Astrocyte (in vitro differentiated cells and primary cell): ENCODE measurements at places on chromosomes 4 and X. TPM values are rescaled to one million over a fixed set of nuclear protein-coding genes. Genes with fewer than 3 reads are reported as not detected.

RBM47 gene
- 2.3 and 2.9 TPM in 2 replicates for total RNA-seq

SATL1 gene
- 0.09 and 0.19 TPM in 2 replicates for total RNA-seq

TMPRSS11D gene
- not detected in 2 replicates for total RNA-seq

- no peak for DNase-seq
- no peak overlapping the region for H3K27ac ChIP-seq
- no peak overlapping the region for H3K4me3 ChIP-seq
- no peaks in the 10 kb centered on the region for H3K36me3 ChIP-seq
Observed at GRCh38 chr4:70544279-70544868, 26.0 kb downstream of the AMTN start.

GRCh38 chr4:47668810-47669408 lies 169.0 kb downstream of the CORIN start:
- peaks cover 3% of the 10 kb centered on the region for H3K27me3 ChIP-seq
- H3K4me3 ChIP-seq, result no peak overlapping the region
- H3K27ac ChIP-seq, result no peak overlapping the region
- no peaks in the 10 kb centered on the region for H3K36me3 ChIP-seq
- H3K4me1 ChIP-seq, result no peaks in the 10 kb centered on the region

- no peak overlapping the region for H3K27ac ChIP-seq
- H3K4me3 ChIP-seq, result no peak overlapping the region
- DNase-seq, result no peak
- peaks cover 4% of the 10 kb centered on the region for H3K4me1 ChIP-seq
- peaks cover 41% of the 10 kb centered on the region for H3K36me3 ChIP-seq
- no peaks in the 10 kb centered on the region for H3K27me3 ChIP-seq
Observed at GRCh38 chr4:186630128-186630527, 74.8 kb upstream of the MTNR1A start.

DNA sequence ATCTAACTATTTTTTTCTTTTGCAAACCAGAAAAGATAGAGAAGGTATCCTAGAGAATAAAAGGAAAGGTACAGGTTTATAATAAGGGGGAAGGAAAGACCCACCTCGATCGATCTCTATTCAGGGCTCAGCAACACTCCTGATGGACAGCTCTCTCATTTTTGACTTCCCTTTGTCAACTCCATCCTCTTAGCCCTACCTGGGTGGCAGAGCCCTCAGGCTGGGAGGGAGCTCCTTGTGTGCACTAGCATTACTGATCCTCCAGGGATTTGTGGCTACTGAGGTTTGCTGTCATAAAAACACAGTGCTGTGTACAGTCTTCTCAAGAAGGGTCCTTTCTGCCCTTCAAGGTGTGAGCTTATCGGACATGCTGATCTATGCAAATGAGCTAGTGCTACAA lies 111.0 kb downstream of the MID1 start:
- no peak overlapping the region for H3K27ac ChIP-seq
- H3K27me3 ChIP-seq, result no peaks in the 10 kb centered on the region
- peaks cover 16% of the 10 kb centered on the region for H3K4me1 ChIP-seq
- H3K36me3 ChIP-seq, result no peaks in the 10 kb centered on the region
- no peak overlapping the region for H3K4me3 ChIP-seq
- no peak for DNase-seq

GRCh38 chrX:20333672-20334071 lies 67.0 kb upstream of the RPS6KA3 start:
- no peaks in the 10 kb centered on the region for H3K36me3 ChIP-seq
- H3K4me3 ChIP-seq, result no peak overlapping the region
- no peaks in the 10 kb centered on the region for H3K4me1 ChIP-seq
- H3K27ac ChIP-seq, result no peak overlapping the region
- no peak for DNase-seq
- no peaks in the 10 kb centered on the region for H3K27me3 ChIP-seq
